Stimulated activated CD4-positive, alpha-beta T cell treated with anti-CD3 and anti-CD28 coated beads, TNF-alpha, amount 100 ng/mL, for 1 hour (primary cell): ENCODE measurements at places on chromosomes 12 and 14.

- no peak for DNase-seq
Measured at GRCh38 chr14:99531251-99532096, 50.3 kb downstream of the CCNK start.

GRCh38 chr14:50087341-50088116, 28.8 kb downstream of the VCPKMT start:
- no peak for DNase-seq

DNA sequence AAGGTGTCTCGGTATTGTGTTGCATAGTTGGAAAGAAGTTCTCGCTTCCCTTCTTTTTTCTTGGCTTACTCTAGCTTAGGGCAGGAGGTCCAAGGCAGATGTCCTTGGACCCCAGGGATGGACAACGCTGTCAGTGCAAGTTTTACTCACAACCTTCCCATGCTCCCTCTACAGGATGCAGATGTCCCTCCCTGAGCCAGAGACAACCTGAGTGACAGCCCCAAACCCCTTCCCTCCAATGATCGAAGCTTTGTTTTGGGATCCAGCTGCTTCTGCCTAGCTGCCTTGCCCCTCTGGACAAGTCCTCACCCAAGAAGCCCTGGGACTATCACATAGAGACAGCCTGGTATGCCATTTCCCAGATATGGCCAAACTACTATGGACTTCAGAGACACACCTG, 112.0 kb upstream of the RAP1B start:
- DNase-seq, result no peak

DNA sequence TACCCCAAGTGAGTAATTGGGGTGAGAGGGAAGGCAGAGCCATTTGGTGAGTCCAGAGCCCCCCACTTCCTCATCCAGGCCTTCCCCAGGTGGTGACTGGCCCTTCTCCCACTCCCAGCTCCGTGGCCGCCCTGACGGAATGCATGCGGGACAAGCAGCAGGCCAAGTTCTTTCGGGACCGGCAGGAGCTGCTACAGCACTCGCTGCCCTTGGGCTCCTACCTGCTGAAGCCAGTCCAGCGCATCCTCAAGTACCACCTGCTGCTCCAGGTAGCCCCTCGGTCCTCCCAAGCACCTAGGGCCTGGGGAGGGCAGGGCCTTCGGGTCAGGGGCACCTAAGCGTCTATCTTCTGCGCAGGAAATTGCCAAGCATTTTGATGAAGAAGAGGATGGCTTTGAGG, 26.5 kb downstream of the PLEKHG3 start:
- DNase-seq, result no peak

DNA sequence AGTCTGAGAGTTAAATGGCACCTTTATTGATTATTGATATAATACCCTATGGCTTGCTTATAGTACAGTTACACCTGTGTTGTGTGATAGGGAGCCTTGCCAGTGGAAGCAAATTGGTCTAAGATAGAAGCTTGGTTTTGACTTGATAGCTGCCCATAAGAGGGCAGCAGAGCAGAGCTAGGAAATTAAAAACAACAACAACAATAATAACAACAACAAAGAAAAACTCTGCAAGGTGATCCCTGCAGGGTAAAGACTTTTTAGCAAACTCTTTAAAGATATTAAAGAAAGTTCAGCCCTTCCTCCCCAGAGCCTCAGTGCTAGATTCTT, 18.0 kb upstream of the RNASE10 start:
- DNase-seq, result no peak

GRCh38 chr12:108582978-108583770, 14.7 kb downstream of the TMEM119 start:
- DNase-seq, result no peak

GRCh38 chr14:61107869-61108493, 126.9 kb downstream of the SLC38A6 start:
- no peak for DNase-seq

- DNase-seq, result no peak
Measured at GRCh38 chr12:107035733-107036132, 48.8 kb upstream of the MTERF2 start.

DNA sequence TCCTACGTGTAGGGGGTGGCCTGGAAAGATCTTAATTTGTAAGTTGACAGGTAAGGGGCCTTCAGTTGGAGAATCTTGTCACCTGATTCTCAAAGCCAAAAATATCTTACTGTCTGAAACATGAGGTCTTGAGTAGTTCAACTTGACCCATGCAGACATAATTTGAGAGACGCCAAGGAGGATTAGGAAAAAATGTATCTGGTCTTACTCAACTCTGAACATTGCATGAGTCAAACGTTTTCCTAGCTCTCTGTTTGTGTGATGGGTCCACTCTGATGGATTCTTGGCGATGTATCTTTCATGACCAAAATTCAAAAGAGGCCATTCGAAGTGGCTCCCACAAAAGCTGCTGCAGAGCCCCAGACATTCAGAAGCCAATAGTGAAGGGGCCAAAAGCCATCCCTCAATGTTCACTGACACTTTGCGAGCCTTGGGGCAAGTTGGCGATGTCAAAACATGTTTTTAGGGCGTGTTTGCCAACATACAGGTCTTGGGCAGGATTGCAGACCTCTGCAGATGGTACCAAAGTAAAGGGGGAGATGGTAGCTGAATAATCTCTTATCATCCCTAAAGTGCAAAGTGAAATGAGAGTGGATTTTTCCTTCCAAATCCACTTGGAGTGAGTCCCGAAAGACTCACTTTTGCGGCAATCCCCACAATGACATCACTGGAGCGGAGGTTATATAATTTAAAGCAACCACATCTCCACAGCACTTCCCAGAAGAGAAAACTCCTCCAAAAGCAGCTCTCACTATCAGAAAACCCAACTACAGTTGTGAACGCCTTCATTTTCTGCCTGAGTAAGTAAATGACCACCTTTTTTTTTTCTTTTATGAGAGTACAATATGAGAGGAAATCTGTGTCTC, at the start of gene BDKRB1:
TSS of gene BDKRB1 (plus strand) at position 710 of the 866 bp plus-strand sequence. CDS start 7,473 bp downstream, outside the sequence.
- DNase-seq, result no peak

- DNase-seq, result no peak
Measured at GRCh38 chr12:72270961-72271360, 1.2 kb upstream of the TRHDE start.

GRCh38 chr12:77696183-77696582, 134.5 kb upstream of the NAV3 start:
- no peak for DNase-seq

DNA sequence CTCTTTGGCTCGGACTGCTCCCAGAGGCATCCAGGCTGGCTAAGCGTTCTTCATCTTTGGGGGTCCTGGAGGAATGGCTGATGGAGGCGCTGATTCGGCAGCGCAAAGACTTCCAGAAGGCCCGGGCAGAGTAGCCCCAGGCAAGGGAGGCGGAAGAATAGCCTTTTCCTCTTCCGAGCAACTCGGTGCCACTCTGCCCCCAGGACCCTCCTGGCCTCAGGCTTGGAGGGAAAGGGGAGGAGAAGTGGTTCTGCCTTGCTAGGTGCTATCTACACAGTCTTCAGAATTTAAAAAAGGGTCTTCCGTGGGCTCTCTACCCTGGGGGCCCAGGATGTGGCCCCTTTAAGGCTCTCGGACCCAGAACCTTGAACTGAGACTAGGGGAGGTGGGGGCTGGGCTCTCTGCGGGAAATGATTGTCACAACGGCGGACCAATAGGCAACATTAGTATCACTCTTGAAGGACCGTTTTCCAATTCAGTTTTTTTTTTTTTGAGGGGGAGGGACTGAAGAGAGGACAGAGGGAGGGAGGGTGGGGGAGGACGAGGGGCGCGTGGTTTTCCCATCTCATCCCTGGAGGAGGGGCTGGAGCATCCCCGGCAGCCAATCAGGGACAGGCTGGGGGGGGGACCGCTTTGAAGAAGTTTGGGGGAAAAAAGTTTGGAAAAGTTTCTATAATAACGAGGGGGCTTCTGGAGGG, at the start of gene NFATC4:
TSS of gene NFATC4 (plus strand) at position 671 of the 698 bp plus-strand sequence. CDS start 157 bp downstream, outside the sequence.
- no peak for DNase-seq

DNA sequence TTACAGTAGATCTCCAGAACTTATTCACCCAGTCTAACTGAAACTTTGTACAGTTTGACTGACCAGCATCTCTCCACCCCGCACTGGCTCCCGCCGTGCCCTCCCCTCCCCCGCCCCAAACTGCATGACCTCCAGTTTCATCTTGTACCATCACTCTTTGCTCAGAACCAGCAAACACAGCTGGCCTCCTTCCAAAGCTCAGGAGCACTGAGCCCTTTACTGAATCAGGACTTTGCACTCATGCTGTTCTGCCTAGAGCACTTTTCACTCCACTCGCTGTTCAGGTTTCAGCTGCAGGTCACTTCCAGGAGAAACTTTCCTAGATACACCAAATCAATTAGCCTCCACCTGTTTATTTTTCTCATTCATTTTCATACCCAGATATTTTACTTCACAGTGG, 455.3 kb upstream of the PDE3A start:
- no peak for DNase-seq

DNA sequence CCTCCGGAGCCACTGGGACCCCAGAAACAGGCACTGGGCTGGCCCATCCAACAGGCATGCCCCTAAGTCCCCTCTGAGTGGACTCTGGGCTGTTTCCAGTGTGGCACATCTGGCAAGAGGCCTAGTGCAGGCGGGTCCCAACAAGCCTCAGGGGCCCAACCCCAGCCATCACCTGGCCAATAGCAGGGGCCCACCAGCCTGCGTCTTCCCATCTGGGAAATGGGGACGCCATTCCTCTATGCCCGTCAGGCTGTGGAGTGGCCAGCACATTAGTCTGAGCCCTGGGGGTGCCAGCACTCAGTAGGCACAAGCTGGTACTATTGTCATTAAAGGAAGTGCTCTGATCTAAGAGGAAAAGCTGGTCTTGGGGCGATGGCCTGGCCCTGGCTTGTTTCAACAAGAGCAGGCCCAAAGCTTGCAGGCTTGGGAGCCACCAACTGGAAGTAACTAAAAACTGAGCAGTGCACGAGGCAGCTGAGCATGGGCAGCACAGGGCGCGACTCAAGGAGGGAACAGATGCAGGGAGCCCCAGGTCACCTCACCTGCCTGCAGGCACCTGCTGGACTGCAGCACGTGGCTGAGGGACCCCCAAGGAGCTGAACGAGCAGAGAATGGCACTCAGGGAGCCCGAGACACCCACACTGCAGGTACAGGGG, 8.4 kb downstream of the DEGS2 start:
- no peak for DNase-seq

GRCh38 chr12:52697058-52697582, 6.2 kb downstream of the KRT77 start:
- no peak for DNase-seq

DNA sequence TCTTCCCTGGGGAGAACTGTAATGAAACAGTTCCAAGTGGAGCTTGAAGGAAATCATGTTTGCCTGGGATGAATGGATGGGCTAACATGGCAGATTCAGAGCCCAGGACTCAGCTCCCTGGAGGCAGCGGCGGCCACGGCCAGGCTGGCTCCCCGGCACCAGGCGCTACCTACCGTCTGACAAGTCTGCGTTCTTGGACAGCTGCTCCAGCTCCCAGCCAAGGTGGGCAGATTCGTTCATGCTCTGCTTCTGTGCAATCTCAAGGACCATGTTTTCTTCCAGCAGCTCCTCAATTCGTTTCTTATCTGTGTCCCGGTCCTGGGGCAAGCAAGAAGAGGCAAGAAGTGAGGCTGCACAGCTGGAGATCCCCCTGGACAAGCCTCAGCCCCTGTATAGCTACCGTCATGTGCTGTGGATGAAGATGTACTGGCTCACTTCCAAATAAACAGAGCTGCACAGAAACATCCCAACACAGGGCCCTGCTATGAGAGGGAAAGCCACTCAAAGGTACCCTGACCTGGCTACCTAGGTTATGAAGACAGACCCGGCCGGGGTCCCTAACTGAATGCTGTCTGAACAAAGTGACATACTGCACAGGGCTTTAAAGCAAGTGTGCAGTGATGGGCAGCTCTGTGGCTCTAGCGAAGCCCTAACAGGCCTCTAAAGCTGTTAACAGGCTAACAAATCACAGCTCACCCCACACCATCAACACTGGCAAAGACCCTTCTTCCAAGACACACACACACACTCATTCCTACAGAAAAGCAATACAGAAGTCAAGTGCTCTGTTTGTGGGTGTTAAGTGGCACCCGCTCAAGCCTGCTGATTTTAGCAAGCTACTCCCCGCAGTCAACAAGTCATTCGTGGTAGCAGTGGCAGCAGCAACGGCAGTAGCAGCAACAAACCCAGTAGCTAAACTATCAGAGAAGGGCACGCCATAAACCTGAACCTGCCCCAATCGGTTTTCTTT, 80.4 kb upstream of the GPR68 start:
- DNase-seq, result no peak

GRCh38 chr14:78022059-78022458, 148.1 kb upstream of the NRXN3 start:
- DNase-seq, result no peak

DNA sequence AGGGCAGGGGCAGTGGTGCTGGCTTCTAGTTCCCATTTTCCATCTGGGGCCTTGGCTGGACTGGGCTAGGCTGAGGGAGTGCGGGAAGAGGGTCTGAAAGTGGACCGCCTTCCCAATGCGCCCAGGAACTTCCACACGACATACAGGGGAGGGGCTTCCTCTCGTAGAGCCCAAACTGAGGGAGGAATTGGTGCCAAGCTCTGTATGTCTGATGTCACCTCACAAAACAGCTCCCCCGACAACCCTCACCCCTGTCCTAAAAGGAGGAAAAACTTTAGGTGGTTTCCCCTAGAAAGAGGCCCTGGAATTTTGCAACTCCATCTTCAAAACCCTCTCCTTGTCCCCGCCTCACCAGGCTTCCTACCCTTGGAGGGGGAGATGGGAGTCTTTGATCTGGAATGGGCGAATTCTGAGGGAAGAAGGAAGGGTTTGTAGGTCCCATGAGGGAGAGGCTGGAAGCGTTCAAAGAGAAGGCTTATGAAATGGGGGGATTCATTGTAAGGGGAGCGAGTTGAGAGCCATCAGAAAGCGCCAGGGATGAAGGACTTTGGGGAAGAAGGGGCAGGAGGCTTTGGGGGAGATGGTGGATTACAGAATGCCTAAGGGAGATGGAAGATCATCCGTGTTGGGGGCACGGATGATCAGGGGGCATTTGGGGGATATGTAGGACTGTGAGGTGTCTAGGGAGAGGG, 844 bp downstream of the GLTP start:
- DNase-seq, result no peak

DNA sequence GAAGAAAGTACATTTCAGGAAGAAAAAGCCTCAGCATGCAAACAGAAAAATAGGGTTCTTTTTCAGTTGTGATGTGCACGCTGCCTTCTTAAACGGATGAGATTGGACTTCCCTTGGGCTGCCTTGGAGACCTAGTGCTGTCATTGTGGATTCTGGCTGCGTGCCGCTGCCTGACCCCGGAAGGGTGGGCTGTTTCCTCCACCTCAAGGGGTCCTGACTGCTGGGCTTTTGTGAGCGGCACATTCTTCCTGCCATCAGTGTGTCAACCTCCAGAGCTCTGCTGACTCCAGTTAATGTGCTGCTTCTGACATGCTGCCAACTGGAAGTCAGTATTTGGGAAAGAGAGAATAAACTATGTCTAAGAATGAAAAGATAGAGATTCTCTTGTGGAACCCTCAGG, 25.1 kb downstream of the CCNK start:
- DNase-seq, result no peak

DNA sequence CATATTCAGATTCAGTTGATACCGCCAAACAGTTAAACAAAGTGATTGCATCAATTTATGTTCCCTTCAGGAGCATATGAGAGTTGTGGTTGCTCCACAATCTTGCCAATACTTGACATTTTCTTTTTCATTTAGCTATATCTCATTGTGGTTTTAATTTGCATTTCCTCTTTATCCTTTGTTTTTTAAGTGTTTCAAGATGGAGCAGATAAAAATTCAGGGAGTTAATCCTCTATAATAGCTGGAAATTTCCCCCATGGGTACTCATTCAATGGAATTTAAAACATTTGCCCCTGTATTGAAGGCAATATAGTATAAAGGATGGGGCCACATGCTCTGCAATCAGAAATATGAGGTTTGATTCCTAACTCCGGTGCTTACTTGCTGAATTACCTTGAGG, 1.1 kb upstream of the EXD2 start:
- no peak for DNase-seq

- DNase-seq, result no peak
Measured at GRCh38 chr12:79351251-79351650, 339.5 kb downstream of the PAWR start.
